ENCODE measurements at places on chromosomes 1 and 21.
A peak's percentile ranks its signal among the peaks of the same experiment; 100 is the strongest.

GRCh38 chr1:228530951-228531731 lies 44.0 kb downstream of the RNF187 start:
- DNase-seq: no peak

DNA sequence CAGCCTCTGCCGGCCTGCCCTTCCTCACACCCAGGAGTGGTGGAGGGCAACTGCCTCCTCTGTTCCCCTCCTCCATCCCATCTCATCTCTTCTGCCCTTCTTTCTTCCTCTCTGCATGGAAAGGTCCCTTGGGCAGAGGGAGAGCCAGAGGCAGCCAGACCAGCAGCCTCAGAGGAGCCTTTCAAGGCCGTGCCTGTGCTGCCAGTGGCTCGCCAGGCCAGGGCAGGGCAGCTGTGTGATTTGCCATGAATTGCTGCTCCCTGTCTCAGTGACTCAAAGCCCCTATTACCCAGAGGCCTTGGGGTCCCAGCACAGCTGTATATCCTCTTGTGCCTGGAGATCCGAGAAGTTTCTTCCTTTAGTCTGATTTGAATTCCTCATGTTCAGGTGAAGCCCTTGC lies 21.9 kb downstream of the TMCC2 start:
- DNase-seq: no peak

DNA sequence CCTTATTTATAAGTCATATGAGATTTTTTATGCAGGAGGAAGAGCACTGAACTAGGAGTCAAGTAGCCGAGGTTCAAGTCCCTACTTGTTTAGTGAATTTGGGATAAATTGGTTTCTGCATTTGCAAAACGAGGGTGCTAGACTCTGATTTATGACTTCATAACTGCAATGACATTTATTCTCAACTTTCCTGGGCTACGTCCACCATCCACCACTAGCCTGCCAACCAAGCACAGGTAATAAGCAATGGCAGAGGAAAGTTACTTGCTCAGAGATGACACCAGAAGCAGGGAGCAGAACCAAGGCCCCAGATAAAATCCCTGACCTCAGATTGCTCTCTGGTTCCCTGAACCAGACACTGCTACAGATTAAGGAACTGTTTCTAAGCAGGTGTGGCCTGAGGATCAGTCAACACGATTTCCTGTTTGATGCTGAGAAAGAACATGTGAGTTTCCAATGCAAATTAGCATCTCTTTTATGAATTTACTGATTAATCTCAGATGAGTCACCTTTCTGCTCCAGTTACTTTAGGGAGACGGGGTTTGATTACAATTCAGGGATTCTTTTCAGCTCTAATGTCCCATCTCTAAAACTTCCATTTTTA lies 52.7 kb downstream of the PLPP3 start:
- DNase-seq: no peak

- DNase-seq: no peak
Observed at GRCh38 chr1:9648171-9648570, 3.4 kb upstream of the PIK3CD start.

DNA sequence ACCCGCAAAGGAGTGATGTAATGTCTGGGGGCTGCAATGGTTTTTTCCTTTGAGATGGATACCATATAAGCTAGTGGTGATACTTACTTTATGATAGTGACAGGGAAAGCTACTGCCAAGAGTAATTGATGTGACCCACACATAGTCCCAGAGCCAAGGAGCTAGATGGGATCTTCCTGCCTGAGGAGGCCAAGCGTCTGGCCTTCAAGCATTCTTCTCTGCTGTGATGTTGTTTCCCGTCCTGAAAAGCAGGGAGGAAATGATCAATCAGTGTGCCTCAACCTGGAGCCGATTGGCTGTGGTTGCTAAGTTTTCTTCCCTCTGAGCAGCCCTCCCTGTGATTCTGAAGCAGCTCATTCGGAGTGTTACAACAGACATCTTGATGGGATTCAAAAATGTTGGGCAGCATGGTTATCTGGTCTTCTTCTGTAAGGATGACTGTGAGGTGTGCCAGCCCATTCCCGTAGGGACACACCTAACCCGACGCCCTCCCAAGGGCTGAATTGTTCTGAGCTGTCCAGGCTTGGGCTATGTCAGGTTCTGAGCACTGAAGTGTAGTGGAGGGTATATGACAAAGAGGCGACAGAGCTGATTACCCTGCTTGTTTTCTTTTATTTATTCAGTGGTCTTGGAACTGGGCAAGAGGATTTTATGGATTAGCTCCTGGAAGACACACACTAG lies 56.7 kb downstream of the UCK2 start:
- no peak for DNase-seq

GRCh38 chr1:150484861-150485260 lies 2.4 kb upstream of the TARS2 start:
- no peak for DNase-seq

DNA sequence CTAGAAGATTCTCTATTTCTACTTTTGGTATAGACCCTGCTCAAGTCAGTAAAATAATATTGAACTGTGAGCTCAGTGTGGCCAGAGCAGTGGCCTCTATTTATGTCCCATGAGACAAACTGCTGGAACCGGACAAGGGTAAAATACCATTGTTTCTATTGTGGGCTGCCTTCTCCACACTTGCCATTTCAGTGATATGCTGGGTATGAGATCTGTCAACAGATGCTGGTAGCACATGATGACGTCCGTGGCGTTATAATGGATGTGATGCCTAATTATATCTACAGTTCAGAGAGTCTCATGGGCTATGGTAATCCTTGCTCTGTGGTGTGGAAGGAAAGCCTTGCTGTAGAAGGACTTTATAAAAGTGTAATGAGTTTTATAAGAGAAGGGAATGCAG lies 2.4 kb downstream of the ACTN2 start:
- no peak for DNase-seq

- no peak for DNase-seq
Observed at GRCh38 chr1:234322979-234323378, 50.3 kb upstream of the COA6 start.

DNA sequence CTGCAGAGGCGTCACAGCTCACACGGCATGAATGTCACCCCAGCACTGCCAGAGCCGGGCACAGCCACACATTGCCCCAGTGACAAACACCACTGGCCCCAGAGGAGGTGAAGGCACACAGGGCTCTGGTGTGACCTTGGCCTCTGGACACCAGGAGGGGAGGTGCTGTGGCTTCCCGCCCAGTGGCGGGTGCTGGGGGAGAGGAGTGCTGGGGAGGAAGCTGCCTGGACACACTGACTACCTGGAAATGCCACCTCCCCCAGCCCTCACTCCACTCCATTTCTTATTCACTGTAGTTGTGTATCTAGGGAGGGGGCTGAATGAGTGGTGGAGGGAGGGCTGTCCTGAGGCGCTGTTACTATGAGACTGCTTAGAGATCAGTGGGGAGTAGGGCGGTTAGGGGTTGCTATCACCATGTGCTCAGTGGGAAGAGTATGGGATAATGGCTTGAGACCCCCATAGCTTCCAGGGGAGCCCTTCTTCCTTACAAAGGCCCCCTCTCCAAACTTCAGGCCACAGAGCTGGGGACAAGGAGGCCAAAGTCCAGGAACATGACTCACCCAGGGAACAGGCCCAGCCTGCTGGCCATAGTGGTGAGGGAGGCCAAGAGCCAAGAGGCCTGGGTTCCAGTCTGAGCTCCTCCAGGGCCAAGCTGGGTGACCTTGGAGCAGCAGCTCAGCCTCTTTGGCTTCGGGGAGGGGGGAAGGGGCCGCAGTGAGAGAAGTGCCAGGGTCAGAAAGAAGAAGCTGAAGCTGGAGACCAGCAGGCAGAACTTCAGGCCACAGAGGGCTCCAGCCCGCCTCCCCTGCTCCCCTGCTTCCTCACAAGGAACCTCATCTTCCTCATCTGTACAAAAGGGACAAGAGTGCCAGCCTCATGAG lies 40.1 kb downstream of the AHDC1 start:
- DNase-seq: no peak

- DNase-seq: no peak
Observed at GRCh38 chr1:207631137-207631536, 13.8 kb upstream of the CR1L start.

GRCh38 chr1:26703478-26703877 lies 7.7 kb downstream of the ARID1A start:
- no peak for DNase-seq

DNA sequence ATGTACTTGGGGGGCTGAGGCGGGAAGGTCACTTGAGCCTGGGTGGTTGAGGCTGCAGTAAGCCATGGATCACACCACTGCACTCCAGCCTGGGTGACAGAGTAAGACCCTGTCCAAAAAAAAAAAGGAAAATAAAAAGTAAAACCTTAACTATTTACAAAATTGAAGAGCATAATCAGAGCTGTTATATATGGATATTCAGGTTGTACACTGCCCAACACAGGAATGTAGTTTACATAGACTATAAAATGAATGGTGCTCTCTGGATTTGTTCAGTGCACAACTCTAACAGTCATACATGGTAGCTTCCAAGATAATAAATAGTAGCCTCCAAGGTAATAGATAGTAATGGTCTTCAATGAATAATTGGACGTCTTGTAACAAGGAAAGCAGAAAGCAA lies 22.6 kb upstream of the SRSF10 start:
- no peak for DNase-seq

- peak; percentile 59 for DNase-seq
Observed at GRCh38 chr1:33349081-33349759, 28.3 kb upstream of the A3GALT2 start.

DNA sequence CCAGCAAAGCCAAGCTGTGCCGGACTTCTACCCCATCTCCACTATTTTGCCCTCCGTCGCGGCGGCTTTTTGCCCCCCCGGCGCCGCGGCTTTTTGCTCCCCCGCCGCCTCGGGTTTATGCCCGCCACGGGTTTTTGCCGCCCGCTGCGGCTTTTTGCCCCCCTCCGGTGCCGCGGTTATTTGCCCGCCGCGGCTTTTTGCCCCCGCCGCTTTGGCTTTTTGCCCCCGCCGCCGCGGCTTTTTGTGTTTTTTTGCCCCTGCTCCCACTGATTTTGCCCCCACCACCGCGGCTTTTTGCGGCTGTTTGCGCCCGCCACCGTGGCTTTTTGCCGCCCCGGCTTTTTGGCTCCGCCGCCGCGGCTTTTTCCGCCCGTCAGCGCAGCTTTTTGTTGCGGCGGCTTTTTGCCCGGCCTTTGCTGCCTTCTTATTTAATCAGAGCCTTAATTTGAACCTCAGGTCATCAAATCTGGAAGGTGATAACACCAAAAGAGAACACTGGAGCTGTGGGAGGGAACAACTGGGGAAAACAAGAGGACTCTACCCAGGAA lies 106.0 kb downstream of the TPTE start:
- DNase-seq: no peak

- DNase-seq: no peak
Observed at GRCh38 chr1:150165622-150166612, 16.2 kb downstream of the PLEKHO1 start.

DNA sequence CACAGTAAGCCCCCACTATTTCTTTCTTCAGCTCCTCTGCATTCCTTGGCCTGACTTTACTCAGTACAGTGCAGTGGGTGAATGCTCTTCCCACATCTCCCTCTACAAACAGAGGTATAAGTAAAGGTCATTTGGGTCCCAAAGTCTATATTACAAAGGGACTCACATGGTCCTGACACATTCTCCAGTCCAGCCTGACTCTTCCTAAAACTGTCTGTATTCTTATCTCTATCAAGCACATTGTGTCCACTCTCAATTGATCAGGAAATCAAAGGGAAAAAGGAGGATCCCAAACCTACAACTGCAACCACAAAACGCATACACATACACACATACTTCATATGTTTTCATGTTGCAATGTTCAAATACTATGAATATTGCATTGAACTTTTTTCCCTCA lies 49.4 kb downstream of the FRRS1 start:
- DNase-seq: no peak

GRCh38 chr1:17119076-17119772 lies at the start of gene PADI2:
PADI2 (minus strand) TSS chr1:17119451; CDS start chr1:17119371, 80 bp downstream.
- no peak for DNase-seq

DNA sequence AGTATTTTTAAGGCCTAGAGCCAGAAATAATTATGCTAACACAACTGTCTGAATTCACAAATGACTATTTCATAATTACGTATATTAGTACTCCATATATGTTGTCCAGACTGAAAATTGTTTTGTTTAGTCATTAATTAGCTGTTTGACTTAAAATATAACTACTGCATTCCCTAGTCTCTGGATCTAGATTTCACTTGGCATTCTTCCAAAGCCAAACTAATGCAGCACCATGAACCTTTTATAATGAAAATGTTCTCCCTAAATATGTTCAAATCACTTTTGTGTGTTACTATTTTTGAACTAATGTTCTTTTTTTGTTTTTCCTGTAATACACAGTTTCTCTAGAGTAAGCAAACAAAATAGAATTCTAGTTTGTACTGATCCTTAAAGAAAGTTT lies 46.1 kb downstream of the CAMTA1 start:
- DNase-seq: no peak

DNA sequence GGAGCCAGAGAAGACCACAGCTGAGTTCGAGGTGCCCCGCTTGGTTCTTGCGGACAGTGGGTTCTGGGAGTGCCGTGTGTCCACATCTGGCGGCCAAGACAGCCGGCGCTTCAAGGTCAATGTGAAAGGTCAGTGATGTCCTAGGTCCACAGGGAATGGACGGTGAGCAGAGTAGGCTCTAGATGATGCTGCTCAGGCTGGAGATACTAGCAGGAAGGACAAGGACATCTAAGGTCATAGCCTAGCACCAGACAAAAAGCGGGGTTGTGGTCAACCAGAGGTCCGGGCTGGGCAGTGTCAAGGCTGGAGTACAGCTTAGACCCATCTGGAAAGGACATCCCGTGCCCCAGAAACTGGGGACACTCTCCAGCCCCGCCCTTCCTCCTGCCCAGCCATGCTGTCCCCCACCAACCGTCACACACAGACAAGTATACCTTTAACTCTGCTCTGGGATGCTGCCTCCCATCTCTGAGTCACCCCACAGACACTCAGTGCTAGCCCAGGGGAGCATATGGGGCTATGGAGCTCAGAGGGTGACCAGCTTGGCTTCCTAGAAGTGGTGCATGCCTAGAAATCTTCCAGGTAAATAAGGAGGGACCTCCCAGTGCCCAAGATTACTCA lies 8.7 kb downstream of the TIE1 start:
- DNase-seq: no peak

DNA sequence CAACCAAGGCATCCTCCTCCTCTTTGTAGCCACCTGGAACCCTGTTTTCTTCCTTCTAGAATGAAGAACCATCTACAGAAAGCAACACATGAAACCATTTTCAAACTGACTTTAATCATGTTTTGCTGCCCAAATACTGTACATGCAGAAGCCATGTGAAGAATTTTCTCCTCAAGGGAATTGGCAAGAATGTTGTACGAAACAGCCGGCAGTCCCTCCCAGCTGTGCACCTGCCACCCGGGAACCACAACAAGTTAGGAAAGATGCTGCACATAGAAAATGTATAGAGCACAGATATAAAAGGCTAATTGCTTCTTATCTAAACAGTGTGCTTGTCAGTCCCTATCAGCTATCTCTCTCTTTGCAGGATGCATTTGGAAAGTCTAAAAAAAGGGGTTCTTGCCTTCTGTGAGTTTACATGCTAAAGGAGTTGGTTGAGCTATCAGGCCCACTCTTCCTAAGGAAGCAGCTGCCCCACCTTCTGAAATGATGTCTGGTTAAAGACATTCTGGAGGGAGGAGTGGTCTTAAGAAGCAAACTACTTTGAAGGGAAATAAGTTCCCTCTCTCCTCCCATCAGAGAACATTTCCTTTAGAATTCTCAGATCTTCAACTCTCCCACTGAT lies 44.8 kb downstream of the RIMS3 start:
- DNase-seq: no peak

All from right atrium auricular region (tissue), 2 donors.